ENCODE measurements at places on chromosomes 6 and 20.

DNA sequence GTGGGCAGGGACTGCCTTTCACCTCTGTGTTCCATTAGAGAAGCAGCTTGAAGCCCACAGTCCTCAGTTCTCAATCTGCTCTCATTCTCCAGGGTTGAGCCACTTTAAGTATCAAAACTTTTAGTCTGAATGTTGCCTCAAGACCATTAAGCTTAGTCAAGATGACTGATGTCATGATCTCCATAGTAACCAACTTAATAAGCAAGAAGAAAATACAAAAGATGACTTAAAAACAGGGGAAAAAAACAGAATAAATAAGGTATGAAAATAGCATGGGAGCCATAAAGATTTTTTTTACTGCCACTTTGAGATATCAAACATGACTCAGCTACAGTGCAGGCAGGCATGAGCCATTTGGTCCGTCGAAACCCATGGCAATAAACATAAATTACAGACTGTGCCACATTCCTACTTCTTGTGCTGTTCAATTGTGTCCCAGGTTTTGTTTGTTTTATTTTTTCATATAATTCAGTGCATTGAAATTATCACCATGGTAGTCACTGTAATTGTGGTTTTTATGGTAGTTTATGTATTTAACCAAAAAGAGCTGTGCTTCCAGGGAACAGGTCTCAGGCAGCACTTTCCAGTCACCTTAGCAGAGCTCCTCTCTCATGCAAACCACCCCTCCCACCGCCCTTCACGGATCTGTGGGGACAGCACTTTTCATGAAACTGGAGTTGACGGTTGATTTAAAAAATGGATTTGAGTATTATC lies 156.5 kb upstream of the INSM1 start:
- no peak for DNase-seq

DNA sequence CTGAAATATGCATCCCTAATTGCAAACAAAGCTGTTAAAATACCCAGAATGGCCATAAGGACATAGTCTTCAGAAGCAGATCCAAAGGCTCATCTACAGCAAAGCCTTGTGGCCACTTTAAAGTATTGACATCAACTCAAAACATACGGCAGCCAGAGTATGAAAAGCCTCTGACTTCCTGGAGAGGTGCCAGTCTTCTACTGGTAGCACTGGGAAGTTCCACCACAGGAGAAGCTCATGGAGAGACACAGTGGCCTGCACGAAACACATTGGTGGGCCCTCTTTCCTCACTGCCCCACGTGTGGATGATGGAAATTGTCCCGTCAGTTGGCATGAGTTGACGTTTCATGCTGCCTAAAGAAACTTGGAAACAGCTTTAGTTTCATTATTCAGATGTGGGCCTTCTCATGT lies 202.6 kb upstream of the HEY2 start:
- DNase-seq: no peak

DNA sequence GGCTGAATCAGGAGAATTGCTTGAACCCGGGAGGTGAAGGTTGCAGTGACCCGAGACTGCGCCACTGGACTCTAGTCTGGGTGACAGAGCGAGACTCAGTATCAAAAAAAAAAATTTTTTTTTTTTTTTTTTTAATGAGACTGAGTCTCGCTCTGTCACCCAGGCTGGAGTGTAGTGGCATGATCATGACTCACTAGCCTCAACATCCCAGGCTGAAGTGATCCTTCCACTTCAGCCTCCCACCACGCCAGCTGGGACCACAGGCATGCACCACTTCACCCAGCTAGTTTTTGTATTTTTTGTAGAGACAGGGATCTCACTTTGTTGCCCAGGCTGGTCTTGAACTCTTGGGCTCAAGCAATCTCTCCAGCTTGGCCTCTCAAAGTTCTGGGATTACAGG lies 53.3 kb downstream of the MYO6 start:
- no peak for DNase-seq

DNA sequence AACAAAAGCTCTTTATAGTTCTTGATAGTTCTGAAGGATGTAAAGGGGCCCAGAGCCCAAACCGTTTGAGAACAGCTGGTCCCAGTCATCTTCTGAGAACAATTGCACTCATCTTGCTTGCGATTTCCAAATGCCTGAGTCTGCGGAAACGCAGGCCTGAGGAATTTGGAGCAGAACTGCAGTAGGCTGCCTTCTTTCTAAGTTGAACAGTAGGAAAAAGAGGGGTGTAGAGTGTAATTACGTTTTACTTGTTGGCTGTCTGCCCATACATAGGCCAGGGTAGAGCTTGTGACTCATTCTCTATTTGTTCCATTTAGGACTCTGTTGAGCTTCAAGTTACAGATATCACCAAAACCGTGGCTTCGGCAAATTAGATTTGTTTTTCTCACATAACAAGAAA lies 42.0 kb upstream of the KIF16B start:
- no peak for DNase-seq

GRCh38 chr6:131954775-131955107 lies 3.6 kb upstream of the CCN2 start:
- no peak for DNase-seq
